ENCODE measurements at places on chromosomes 11 and 22.

DNA sequence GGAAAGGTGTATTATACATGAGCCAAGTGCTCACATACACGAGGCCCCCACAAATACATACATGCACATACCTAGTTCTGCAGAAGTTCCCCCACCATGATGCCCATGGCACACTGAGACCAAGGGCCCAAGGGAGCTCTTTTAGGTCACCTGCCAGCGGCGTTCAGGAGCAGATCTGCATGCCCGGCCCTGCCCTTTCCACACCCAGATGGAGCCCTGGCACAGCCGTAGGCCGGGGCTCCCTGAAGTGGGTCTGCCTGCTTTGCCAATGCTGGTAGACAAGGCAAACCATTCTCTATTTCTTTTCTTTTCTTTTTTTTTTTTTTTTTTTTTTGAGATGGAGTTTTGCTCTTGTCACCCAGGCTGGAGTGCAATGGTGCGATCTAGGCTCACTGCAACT lies 21.5 kb downstream of the NFAM1 start:
- DNase-seq: no peak

GRCh38 chr11:127000291-127000968 lies at the start of gene KIRREL3:
Gene KIRREL3, minus strand, starts transcription at chr11:127000770.
- no peak for DNase-seq

DNA sequence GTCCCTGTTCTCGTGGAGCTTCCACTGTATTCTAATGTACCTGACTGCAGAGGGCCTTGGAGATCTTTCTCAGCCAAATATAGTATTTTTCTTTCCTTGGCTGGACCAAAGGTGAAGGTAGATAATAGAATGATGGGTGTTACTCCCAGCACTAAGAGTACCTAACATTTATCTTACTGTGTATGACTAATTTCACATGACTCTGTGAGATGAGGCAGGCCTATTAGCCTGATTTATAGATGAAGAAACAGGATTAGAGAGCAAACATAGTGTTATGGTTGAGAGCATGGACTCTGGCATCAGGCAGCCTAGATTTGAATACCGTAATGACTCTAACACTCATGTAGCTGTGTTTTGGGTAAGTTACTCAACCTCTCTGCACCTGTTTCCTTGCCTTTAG lies 2.7 kb downstream of the ACO2 start:
- no peak for DNase-seq

GRCh38 chr22:25112538-25113253 lies 87.0 kb upstream of the CRYBB3 start:
- no peak for DNase-seq

DNA sequence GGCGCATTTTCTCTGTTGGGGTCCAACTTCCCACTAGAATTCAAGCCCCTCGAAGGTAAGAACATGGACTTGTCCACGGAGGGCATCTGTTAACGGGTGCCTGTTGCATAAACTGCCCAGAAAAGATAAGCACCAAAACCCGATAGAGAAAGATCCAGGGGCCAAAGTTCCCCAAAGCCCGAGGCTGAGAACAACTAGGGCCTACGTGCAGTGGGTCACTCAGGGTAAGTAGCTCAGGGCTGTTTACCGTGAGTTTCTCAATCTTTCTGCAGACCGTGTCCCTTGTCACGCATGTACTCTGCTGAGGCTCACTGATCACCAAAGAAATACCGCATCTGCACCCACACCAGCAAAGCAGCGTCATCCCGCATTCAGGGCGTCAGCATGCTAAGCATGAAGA lies 24.4 kb downstream of the PGA5 start:
- DNase-seq: no peak

DNA sequence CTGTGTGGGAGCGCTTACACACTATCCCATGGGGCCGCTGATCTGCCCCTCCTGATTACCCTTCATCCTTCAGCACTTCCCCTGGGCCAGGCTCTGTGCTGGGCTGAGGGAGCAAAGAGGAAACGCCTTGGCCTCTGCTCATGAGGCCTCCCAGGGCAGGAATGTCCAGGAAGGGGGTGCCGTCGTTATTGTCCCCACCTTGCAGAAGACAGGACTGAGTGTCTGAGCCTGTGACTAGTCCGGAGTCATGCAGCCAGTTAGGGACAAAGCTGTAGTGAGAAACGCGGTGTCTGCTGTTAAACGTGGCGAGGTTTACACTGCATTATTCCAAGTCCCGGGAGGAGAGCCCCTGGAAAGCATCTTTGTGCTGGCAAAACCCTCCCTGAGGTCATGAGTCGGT lies 160.0 kb downstream of the TRIM29 start:
- DNase-seq: no peak

- DNase-seq: no peak
Observed at GRCh38 chr11:73648121-73648520, 1.7 kb downstream of the PLEKHB1 start.

GRCh38 chr22:19523240-19524169 lies 705 bp downstream of the CLDN5 start:
- DNase-seq: peak; percentile 22

GRCh38 chr11:129637473-129637872 lies 178.2 kb upstream of the TMEM45B start:
- no peak for DNase-seq

DNA sequence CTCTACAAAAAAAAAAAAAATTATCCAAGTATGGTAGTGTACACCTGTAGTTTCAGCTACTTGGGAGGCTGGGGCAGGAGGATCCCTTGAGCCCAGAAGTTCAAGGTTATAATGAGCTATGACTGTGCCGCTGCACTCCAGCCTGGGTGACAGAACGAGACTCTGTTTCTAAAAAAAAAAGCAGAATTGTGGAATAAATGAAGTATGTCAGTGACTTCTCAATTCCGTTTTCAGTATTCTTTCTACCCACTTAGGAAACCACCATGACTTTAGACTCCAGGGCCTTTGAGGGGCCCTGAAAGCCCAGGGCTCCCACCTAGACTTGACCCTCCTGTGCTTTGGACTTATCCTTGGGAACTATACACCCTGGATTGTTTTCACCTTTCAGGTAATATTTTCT lies 6.5 kb upstream of the NUP160 start:
- DNase-seq: no peak

DNA sequence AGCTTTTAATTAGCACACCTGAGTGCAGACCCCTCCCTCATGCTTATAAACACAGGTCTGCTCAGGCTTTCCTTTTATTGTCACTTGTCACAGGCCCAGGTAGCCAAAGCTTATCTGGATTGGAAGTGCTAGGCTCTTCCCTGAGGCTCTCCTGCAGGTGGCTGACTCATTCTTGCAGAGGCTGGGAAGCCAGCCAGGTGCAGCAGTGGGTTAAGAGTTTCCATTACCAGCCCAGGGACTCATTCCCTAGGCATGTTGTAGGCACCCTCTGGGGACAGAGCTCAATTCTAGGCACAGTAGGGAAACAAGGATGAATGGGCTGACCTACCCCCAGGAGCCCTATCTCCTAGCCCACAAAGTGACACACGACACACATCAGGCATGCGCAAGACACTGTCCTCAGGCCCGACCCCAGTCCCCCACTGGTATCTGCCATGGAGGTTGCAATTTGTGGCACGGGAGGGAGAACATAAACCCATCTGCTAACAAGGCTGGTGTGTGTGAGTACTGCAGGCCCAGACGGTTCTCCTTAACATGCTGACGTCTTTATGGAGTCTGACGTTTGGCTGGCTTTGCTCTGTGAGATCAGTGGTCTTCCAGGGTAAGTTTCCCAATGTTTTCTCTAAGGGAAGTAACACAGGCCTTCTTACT lies 94.2 kb downstream of the ABTB2 start:
- no peak for DNase-seq

DNA sequence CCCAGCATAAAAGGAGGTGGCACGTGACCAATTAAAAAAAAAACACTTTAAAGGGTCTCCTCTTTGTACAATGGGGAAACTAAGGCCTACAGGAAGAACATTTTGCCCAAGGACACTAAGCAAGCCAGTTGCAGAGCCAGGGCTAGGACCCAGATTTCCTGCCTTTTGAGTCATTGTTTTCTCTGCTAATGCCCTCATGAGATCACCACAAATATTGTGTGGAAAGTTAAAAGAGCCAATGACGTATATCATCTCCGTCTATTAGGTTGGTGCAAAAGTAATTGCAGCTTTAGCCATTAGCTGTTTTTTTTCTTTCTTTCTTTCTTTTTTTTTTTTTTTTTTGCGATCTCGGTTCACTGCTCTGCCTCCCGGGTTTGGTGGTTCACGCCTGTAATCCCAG lies 24.1 kb upstream of the LRRC32 start:
- no peak for DNase-seq

DNA sequence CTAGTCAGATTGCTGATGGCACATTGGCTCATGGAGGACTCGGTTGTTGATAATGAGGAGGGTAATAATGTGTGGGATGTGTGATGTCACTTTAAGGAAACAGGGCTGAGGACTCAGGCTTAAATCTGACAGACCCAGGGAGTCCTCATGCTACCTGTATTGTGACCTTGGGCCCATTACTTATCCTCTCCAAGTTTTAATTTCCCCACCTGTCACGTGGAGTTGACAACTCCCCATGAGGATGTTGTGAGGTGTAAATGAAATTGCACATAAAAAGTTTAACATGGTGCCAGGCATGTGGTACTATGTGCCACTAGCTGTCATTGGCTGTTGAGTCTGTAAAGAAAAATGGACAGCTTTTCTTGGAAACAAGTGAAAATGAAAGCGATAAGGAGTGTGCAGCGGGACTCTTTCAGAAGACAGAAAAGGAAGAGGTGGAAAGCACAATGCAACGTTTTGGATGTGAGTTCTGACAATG lies 15.3 kb downstream of the IL10RA start:
- no peak for DNase-seq

DNA sequence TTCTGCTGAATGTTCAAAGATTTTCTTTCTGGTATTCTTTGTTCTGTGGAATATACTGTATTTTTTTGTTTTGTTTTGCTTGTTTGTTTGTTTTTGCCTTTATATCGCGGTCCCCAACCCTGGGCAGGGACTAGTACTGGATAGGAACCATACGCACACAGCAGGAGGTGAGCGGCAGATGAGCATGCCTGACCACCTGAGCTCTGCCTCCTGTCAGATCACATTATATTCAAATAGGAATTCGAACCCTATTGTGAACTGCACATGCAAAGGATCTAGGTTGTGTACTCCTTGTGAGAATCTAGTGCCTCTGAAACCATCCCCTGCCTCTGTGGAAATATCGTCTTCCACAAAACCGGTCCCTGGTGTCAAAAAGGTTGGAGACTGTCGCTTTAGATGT lies 83.3 kb upstream of the ANO3 start:
- DNase-seq: no peak

GRCh38 chr11:110134110-110134509 lies 40.9 kb downstream of the ZC3H12C start:
- no peak for DNase-seq

GRCh38 chr11:35491231-35491871 lies 34.1 kb downstream of the PAMR1 start:
- no peak for DNase-seq

DNA sequence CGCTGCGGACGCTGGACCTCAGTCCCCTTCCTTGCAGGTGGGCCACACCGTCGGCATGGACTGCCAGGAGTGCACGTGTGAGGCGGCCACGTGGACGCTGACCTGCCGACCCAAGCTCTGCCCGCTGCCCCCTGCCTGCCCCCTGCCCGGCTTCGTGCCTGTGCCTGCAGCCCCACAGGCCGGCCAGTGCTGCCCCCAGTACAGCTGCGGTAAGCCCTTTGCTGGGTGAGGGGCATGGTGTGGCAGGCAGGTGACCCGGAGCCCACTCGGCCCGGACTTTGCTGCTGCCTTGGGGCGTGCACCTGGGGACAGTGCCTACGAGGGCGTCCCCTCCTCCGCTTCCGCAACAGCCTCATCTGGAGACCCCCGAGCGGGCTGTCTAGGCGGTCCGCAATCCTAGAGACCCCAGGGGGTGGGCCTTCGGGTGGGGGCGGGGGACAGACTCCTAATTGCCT lies 25.4 kb upstream of the MUC5B start:
- DNase-seq: no peak

DNA sequence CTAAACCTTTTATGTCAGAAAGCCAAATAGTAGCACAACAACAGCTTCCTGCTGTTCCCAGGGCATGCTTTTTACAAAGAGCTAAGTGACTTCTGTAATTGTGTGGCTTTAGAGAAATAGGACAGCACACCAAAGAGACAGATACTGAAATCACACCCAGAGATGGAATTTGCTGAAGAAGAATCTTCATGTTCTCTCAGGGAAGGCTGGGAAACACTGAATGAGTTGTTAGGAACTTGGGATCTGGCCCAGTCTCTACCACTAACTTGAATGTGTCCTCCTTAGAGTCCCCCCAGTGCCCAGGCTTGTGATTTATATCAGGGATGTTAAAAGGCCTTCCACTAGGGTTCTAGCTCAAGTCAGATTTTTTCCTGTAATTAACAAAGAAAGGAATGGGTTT lies 175.2 kb downstream of the DBX1 start:
- no peak for DNase-seq

Data from stimulated activated CD4-positive, alpha-beta T cell treated with anti-CD3 and anti-CD28 coated beads, Interleukin-2, amount 100 ng/mL, for 48 hours (primary cell).